ENCODE measurements at places on chromosomes 7 and 10. TPM values are rescaled to one million over a fixed set of nuclear protein-coding genes. Genes with fewer than 3 reads are reported as not detected.

The GSTO2 gene
- total RNA-seq, result 1.3 TPM

- no peak for DNase-seq
These were observed 449.4 kb downstream of the TCERG1L start for GRCh38 chr10:130862122-130862521.

GRCh38 chr7:86968618-86969017 is 90.8 kb downstream of the ELAPOR2 start:
- DNase-seq, result no peak

- no peak for DNase-seq
These were observed 179.4 kb downstream of the PDE1C start for GRCh38 chr7:31890766-31891165.

The MAT1A gene
- total RNA-seq, result not detected

DNA sequence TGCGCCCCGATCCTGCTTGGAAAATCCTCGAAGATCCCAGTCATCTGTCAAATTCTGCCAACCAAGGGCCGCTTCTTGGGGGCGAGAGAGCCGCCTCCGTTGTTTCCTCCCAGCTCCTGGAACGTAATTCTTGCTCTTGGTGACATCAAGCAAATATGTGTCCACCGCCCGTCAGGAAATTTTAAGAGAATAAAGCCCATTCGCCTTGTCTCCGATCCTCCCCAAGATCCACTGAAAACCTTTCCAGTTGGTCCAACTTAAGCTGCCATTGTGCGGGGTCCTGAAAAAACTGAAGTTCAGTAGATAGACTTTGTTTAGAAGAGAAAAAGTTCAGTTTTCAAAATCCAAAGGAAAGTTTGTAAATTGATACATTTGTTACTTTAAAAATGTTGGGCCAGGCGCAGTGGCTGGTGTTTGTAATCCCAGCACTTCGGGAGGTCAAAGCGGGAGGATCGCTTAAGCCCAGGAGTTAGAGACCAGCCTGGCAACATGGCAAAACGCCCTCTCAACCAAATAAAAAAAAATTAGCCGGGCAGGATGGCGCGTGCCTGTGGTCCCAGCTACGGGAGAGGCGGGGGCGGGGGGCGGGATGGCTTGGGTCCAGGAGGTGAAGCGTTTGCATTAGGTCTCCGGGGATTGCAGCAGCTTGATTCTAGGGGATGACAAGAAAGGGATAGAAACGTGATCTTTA is 1.0 kb upstream of the ZNF800 start:
- DNase-seq, result peak; percentile 30

- DNase-seq, result no peak
These were observed 6.9 kb upstream of the PFKP start for GRCh38 chr10:3060481-3060889.

The AASS gene
- total RNA-seq, result 185 TPM

- DNase-seq, result no peak
These were observed 508 bp upstream of the KIF20B start for GRCh38 chr10:89700923-89701241.

GRCh38 chr7:157645539-157645938 is 308.7 kb downstream of the DNAJB6 start:
- no peak for DNase-seq

GRCh38 chr10:122725768-122726167 is 26.1 kb upstream of the C10orf120 start:
- no peak for DNase-seq

Measured in tibial nerve (tissue), 4 donors.